ENCODE measurements at places on chromosomes 13 and 19. TPM values are rescaled to one million over a fixed set of nuclear protein-coding genes. Genes with fewer than 3 reads are reported as not detected.

GRCh38 chr13:97302611-97303010 lies 80.5 kb downstream of the MBNL2 start:
- peaks cover 1% of the 10 kb centered on the region for H3K36me3 ChIP-seq
- no peaks in the 10 kb centered on the region for H3K27me3 ChIP-seq
- H3K27ac ChIP-seq, result no peak overlapping the region
- H3K4me3 ChIP-seq, result no peak overlapping the region

- H3K27me3 ChIP-seq, result no peaks in the 10 kb centered on the region
- no peak for DNase-seq
- H3K36me3 ChIP-seq, result no peaks in the 10 kb centered on the region
- H3K27ac ChIP-seq, result no peak overlapping the region
These were observed 1202.8 kb downstream of the DIAPH3 start for GRCh38 chr13:58960888-58961287.

- H3K27me3 ChIP-seq, result no peaks in the 10 kb centered on the region
- H3K36me3 ChIP-seq, result no peaks in the 10 kb centered on the region
- H3K4me3 ChIP-seq, result no peak overlapping the region
- no peak for DNase-seq
- H3K4me1 ChIP-seq, result no peaks in the 10 kb centered on the region
These were observed 863.3 kb downstream of the UQCRFS1 start for GRCh38 chr19:28349604-28350003.

- DNase-seq, result no peak
- no peak overlapping the region for H3K4me3 ChIP-seq
- no peaks in the 10 kb centered on the region for H3K27me3 ChIP-seq
- no peaks in the 10 kb centered on the region for H3K4me1 ChIP-seq
- H3K27ac ChIP-seq, result no peak overlapping the region
- H3K36me3 ChIP-seq, result no peaks in the 10 kb centered on the region
These were observed 242.4 kb upstream of the SLC10A2 start for GRCh38 chr13:103308667-103309066.

- no peak for DNase-seq
- no peak overlapping the region for H3K4me3 ChIP-seq
- H3K36me3 ChIP-seq, result peaks cover 9% of the 10 kb centered on the region
- no peak overlapping the region for H3K27ac ChIP-seq
These were observed 12.1 kb downstream of the CSNK1G2 start for GRCh38 chr19:1953037-1953436.

GRCh38 chr19:48999481-49000325 lies 6.0 kb downstream of the RUVBL2 start:
- no peak overlapping the region for H3K4me3 ChIP-seq
- H3K27ac ChIP-seq, result peak overlapping the region; percentile 38
- H3K4me1 ChIP-seq, result peaks cover 18% of the 10 kb centered on the region
- H3K27me3 ChIP-seq, result no peaks in the 10 kb centered on the region
- H3K36me3 ChIP-seq, result peaks cover 27% of the 10 kb centered on the region
- peak; percentile 84 for DNase-seq

DNA sequence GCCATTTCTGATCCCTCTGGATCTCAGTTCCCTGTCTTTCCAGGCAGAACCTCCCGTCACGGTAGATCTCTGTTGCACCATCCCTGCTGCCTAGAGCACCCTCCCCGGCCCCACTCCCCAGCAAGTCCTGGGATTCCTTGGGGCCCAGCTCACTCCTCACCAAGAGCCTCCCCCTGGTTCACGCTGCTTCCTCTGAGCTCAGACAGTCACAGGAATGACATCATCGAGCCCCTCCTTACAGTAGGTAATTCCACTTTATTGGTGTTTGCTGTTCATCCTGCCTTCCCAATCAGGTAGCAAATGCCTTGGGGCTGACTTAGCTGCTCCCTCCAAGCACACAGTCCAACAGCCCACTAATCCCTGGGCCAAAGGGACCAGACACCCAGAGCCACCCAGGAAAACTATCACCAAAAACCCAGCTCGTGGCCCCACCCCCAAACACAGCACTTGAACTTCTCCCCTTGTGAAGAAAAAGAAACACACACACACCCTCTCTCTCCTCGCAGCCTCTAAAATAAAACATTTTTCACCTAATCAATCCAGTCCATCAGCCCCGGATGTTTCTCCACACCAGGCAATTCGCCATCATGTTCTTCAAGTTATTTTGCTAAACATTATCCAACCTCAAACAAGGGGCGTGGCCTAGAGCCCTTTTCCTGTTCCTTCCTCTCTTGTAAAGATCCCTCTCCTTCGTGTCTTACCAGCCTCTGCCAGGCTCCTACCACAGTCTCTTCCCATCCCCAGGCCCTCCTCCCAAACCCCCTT lies 2.5 kb downstream of the NAPA start:
- peak overlapping the region; percentile 98 for H3K4me3 ChIP-seq
- H3K27ac ChIP-seq, result peak overlapping the region; percentile 61
- peaks cover 71% of the 10 kb centered on the region for H3K4me1 ChIP-seq
- no peak for DNase-seq

- no peak overlapping the region for H3K27ac ChIP-seq
- H3K27me3 ChIP-seq, result no peaks in the 10 kb centered on the region
- no peaks in the 10 kb centered on the region for H3K4me1 ChIP-seq
- no peaks in the 10 kb centered on the region for H3K36me3 ChIP-seq
- no peak overlapping the region for H3K4me3 ChIP-seq
These were observed 202.3 kb downstream of the URI1 start for GRCh38 chr19:30144242-30144758.

- DNase-seq, result no peak
- no peak overlapping the region for H3K4me3 ChIP-seq
- H3K36me3 ChIP-seq, result no peaks in the 10 kb centered on the region
- H3K27me3 ChIP-seq, result peaks cover 77% of the 10 kb centered on the region
- peaks cover 27% of the 10 kb centered on the region for H3K4me1 ChIP-seq
- no peak overlapping the region for H3K27ac ChIP-seq
These were observed 16.3 kb downstream of the ZIC5 start for GRCh38 chr13:99955107-99955746.

DNA sequence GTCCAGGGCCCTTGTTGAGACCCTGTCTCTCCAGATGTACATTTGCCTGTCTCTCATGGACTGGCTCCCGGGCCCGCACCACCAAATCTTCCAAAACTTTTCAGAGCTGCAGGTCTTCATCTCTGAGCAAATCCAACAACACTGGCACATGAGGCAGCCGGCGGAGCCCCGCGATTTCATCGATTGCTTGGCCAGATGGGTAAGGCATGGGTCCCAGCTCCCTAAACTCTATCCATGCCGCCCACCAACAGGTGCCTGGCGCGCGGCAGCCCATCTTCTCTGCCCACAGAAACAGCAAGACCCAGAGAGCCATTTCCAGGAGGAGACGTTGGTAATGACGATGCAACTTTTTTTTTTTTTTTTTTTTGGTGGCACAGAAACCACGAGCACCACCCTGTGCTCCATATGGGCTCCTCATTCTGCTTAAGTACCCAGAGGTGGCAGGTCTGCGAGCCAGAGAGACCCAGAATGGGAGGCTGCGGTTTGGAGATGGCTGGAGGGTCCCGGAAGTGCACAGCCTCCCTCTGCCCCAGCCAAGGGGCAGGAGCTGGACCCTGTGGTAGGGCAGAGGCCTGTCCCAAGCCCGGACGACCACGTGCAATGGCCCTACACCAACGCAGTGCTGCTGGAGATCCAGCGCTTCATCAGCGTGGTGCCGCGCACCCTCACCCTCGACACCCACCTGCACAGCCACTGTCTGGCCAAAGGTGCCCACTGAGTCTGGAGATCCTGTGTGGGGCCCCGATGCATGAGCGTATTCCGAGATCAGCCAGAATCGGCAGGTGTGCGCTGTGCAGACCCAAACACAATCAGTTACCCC lies 22.6 kb downstream of the CYP2F1 start:
- no peaks in the 10 kb centered on the region for H3K36me3 ChIP-seq
- no peak overlapping the region for H3K27ac ChIP-seq
- no peaks in the 10 kb centered on the region for H3K27me3 ChIP-seq
- peaks cover 6% of the 10 kb centered on the region for H3K4me1 ChIP-seq
- H3K4me3 ChIP-seq, result peak overlapping the region; percentile 87
- no peak for DNase-seq

- peaks cover 9% of the 10 kb centered on the region for H3K27me3 ChIP-seq
- H3K27ac ChIP-seq, result no peak overlapping the region
- no peaks in the 10 kb centered on the region for H3K36me3 ChIP-seq
These were observed 12.1 kb upstream of the SCEL start for GRCh38 chr13:77523386-77523785.

DNA sequence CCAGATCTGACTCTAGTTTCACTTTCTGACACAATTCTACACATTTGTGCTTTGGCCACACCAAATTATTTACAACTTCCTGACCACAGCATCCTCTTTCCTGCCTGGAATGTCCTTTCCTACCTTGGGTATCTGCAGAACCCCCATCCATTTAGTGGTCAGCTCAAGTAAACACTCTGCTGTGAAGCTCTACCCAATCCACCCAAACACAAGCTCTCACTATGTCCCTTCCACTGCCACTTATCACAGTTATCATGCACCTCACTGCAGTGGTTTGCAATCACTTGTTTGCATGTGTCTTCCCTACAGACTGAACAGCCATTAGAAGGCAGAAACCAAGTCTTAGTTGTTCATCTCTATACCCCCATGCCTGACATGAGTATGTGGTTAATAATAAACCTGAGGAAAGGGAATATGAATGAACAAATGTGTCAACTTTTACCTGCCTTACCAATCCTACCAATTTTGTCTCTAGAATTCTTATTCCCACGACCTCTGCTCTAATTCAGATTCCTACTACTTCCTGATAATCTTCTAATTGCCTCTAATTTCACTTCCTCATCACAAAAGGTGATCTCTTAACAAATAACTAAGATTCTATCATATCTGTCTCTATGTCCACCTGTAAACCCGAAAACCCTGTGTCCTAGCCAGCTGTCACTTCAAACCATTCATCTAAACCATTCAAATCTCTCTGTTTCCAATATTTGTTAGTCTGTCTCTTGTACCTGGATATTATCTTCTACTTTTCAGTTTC lies 25.1 kb downstream of the LNX2 start:
- H3K36me3 ChIP-seq, result no peaks in the 10 kb centered on the region
- peaks cover 9% of the 10 kb centered on the region for H3K4me1 ChIP-seq
- DNase-seq, result no peak
- no peak overlapping the region for H3K4me3 ChIP-seq
- H3K27me3 ChIP-seq, result no peaks in the 10 kb centered on the region

GRCh38 chr13:100088273-100088643 lies 635 bp upstream of the PCCA start:
- no peaks in the 10 kb centered on the region for H3K36me3 ChIP-seq
- H3K4me1 ChIP-seq, result peaks cover 24% of the 10 kb centered on the region
- H3K4me3 ChIP-seq, result peak overlapping the region; percentile 95
- no peak for DNase-seq

GRCh38 chr13:22915442-22916082 lies 265.2 kb upstream of the SGCG start:
- H3K4me1 ChIP-seq, result peaks cover 5% of the 10 kb centered on the region
- peaks cover 39% of the 10 kb centered on the region for H3K27me3 ChIP-seq

The NTF4 gene
- total RNA-seq, result not detected

The CBY2 gene
- total RNA-seq, result not detected

The RCBTB1 gene
- 19.3 TPM for total RNA-seq

The IL11 gene
- 0.17 TPM for total RNA-seq

Measured in activated CD4-positive, alpha-beta memory T cell treated with anti-CD3 and anti-CD28 coated beads for 36 hours (primary cell).